ENCODE measurements at places on chromosomes 13 and 19.

DNA sequence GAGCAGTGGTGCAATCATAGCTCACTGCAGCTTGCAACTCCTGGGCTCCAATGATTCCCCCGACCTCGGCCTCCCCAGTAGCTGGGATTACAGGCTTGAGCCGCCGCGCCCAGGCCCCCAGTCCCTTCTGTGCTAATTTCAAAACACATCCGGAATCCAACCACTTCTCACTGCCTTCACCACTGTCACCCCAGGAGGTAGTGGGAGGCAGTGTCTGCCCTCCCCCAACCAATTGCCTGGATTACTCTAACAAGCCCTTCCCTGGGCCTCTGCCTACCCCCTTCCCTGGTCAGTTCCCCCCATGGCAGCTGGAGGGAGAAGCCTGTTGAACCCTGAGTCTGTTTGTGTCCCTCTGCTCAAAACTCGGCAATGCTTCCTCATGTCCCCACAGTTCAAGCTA is 2.3 kb downstream of the PRAM1 start:
- no peak for DNase-seq

GRCh38 chr13:46361276-46361934 is 25.6 kb downstream of the RUBCNL start:
- DNase-seq = no peak

DNA sequence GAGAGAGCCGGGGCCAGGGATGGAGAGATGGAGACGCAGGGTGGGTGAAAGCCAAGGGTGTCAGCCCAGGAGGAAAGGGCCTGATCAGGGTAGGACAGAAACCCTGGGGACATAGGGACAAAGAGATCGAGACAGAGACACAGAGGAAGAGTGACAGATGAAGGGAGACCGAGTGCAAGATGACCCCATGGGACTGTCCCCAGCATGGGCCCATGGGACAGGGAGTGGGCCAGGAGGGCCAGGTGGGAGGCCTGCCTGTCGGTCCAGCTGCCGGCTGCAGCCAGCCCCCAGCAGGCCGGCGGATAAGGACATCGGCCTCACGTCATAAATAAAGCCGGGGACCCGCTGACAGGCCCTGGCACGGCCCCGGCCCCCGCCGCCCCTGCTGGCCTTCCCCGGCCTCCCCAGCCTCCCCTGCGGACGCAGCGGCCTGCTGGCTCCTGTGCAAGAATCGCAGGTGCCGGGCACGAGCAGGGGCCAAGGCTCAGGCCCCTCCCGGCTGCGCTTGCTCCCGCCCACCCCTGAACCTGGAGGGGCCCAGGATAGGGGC is 6.3 kb downstream of the REX1BD start:
- no peak for DNase-seq

DNA sequence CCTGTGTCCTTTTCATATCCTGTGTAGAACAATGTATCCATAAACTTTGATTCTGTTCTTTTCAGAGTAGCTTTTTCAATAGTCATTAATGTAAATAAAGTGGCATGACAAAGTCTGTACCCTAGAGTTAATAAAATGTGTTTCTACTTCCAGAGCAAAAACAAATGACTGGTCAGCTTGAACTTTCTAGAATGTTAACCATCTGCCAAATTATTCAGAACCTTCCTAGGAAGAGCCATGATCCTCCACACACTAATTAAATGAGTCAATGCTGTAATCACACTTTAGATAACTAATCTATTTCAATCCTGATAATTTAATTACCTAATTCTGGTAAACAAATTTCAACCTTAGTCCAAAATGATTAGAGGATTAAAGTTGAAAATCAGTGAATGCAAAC is 73.2 kb downstream of the DIAPH3 start:
- no peak for DNase-seq

DNA sequence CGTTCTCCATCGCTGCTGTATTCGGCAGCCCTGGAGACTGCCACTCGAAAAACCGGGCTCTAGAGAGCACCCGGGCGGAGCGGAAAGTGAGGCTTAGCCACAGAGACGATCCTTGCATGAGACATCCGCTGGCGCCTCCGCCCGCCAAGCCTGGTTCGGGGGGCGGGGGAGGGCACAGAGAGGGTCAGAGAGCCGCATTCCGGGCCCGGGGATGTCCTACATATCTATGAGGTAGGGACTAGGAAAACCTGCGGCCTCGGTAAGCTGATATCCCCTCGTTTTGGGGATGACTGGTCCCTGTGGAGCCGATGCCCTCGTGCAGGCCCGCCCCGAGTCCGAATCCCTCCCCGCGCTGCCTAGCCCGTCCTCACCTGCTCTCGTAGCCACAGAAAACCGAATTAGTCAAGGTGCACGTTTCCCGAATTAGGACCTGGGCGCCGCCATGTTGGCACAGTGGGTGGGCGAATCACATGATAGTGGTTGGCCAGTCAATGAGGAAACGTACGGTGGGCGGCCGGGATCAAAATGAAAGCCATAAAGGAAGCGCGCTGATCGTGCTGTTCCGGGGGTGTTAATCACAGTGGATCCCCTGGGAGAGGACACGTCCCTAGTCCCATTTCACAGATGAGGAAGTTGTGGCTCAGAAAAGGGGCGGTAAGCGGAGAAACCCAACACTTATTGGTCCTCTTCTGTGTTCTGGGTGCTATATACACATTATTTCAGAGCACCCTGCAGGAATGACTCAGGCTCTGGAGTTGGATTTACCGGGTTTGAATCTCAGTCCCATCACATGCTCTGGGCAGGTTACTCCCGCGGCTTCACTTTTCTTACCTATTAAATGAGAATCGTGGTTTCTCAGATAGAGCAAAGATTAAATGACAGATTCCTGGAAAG is at the start of gene TRMT1:
TRMT1 (minus strand) TSS at position 459 of the 894 bp plus-strand sequence; CDS start at position 118, 341 bp downstream.
- peak; percentile 94 for DNase-seq

- no peak for DNase-seq
These were observed 42.7 kb upstream of the MIR17HG start for GRCh38 chr13:91304741-91305140.

DNA sequence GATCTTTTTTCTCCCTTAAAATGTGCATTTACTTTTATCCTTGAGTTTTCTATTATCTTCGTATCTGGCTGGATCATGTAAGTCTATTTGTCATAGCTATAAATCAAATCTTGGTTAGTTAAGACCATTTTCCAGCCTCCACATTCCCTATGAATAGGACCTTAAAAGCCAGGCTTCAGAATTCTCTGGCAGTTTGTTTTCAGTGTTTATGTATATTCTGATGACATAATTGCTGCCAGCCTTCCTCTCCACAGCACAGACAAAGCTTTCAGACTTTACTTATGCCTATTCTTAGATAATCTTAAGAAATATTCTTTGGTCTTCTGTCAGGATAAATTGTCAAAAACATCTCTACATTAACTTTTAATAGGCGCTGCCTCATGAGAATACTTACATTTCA is 870.8 kb upstream of the SPRY2 start:
- no peak for DNase-seq

DNA sequence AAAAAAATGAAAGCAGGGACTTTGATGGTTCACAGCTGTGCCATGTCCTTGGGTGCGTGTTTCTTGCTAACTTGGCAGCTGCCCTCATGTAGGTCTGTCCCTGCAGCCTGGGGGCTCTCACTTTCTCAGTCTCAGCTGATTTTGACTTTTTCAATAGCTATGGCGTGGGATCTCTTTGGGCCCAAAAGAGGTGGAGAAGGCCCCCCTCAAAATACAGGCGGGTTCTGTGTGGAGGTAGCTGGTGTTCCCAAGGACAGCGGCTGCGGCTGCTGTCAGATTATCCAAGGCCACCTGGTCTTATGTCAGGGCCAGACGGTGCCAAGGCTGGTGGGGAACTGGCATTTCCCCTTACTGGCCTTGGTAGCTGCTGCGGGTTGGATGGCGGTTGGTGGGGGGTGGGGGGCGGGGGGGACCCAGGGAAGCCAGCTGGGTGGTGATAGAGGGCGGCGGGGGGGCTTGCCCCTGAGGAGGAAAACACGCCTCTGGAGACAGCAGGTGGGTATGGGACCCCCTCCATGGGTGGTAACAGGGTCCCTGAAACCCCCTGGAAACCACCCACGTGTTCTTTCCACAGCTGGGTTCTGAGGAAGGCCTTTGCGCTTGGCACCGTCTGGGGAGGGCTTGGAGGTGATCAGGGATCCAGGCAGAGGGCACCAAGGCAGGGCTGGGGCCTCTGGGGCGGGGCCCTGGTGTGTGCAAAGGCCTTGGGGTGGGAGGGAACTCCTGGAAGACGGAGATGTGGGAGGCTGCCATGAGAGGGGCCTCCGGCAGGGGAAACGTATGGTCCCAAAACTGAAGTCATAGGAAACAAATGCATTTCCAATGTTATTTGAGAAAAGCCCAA is 4.1 kb downstream of the TIMM13 start:
- no peak for DNase-seq

DNA sequence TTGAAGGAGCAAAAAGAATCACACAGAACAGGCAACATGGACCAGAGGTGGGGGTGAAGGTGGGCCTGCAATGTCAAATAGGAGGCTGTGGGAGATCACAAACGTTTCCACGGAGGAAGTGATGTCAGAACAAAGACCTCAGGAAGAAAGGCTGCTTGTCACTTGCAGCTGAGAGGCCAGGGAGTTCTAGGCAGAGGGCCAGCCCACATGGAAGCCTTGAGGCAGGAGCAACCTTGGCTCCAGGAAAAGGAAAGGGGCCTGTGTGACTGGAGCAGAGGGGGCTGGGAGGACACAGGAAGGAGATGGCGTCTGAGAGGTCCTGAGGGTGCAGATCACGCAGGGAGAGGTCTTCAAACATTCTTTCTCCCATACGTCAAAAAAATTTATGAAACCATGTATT is 16.3 kb downstream of the ZNF160 start:
- peak; percentile 86 for DNase-seq

DNA sequence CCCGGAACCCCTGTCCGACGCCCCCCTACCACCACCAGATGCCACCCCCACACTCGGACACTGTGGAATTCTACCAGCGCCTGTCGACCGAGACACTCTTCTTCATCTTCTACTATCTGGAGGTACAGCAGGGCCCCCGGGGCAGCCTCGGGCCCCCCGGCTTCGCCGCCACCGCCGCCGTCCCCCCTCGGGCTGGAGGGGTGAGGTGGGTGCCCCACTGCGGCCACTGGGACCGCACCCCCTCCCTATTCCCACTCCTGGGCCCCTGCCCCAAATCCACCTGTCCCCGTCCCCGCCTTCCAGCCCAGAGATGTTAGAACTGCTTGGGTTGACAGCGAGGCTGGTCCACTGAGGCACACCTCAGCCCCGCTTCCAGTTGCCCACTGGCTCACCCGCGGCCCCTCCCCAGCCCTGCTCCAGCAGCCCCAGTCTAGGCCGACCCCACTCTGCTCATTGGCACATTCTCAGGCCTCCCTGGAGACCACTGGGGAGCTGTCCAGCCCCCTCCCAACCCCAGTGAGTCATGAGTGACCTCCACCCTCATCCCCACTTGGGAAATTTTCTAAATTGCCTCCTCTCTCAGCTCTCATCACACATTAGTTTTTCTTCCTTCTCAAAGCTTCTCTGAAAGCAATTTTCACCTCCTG is 6.5 kb downstream of the LENG1 start:
- no peak for DNase-seq

GRCh38 chr19:1997353-1998233 is 17.9 kb downstream of the BTBD2 start:
- DNase-seq = no peak

- no peak for DNase-seq
These were observed 19.9 kb downstream of the ZFP30 start for GRCh38 chr19:37635076-37636056.

DNA sequence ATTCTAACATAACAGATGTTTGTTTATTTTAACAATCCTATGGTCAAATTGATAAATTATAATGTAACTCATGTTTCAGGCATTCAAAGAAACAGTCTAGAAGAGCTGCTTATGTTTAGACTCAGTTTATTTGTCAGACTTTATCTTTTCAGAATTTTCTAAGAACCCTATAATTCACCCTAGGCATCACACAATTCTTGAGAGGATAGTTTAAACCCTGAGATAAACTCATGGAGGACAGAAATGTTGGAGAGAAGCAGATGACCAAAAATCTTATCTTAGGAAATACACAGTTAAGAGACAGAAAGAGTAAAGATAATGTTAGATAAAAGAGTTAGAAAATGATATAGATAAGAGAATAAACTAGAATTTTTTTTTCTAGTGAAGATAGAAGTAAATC is 1185.7 kb upstream of the SLC10A2 start:
- no peak for DNase-seq

- peak; percentile 81 for DNase-seq
These were observed 16.3 kb downstream of the MYO9B start for GRCh38 chr19:17091758-17092333.

DNA sequence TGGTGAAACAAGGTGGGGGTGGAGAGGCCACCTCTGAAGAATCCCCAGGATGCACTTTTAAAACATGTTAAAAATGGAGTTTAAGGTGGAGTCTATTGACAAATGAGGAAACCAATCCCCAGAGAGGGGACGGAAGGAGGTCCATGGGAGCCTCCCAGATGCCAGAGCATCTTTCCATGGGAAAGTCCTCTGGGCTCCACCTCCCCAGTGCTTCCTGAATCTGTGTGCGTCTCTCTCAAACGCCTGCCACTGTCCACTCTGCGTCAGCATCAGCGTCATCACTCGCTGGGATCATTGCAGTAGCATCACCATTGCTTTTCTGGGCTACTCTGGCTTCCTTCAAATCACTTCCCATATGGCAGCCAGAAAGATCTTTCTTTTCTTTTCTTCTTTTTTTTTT is 6.2 kb downstream of the GPR4 start:
- DNase-seq = peak; percentile 64

DNA sequence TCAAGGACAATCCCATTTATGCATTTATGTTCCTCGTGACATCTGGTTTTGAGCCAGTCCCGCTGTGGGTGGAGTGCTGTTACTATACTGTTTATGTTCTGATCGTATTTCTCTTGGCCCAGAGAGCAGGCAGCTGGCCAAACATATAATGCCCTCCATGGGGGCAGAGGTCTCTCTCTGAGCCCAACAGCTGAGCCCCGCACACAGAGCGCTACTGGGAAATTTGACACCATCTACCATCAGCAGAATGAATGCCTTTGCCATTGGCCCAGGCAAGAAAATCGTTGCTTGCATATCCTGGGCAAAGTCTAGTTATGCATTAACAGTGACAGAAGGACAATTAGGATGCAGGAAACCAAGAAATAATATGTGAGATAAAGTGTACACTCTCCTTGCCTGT is 126.8 kb upstream of the CACNA1A start:
- no peak for DNase-seq

DNA sequence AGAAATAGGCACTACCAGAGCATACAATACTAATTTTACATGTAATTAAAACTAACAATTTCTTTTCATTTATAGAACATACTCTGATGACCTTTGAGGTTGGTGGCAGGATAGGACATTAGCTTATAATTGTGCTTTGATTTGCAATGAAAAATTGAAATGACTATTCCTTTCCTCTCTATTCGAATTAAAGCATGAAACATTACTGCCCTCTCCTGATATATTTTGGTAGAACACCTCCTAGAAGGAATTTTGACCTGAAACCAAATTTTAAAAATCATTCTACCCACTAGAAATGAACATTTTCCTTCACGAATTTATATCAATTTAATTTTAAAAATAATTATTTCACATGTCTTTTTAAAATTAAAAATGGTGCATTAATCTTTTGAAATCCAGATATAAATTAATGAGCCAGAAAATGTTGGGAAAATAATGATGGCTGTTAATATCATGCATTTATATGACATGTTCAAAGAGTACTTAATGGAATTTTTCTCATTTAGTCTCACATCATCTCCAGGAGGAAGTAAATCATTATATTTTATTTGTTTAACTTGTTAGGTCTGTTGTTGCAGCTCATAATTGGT is 556.3 kb upstream of the ARGLU1 start:
- DNase-seq = no peak

GRCh38 chr13:57629821-57630235 is 1.7 kb upstream of the PCDH17 start:
- peak; percentile 92 for DNase-seq
